ENCODE measurements at places on chromosomes 13 and 19.

GRCh38 chr19:575527-576506 is 3.4 kb downstream of the BSG start:
- peak; percentile 68 for DNase-seq

- DNase-seq: no peak
Measured at GRCh38 chr13:99119656-99120055, 81.0 kb upstream of the UBAC2 start.

DNA sequence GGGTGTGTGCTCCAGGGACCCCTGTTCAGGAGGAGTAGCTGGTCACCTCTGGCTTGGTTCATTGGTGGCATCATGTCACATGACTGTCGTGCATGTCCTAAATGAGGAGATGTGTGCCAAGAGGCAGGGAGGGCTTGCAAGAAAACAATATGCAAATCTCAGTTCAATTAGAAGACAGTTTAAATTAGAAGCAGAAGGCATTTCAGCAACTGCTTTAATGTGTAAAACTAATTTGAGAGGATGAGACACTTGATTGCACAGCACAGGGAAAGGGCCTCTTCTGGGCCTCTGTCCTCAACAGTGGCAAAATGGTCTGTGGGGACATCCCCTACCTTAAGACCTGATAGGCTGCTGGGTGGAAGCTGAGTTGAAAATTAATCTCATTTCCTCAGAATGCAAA is 54.6 kb downstream of the SPATA13 start:
- no peak for DNase-seq

GRCh38 chr13:20395061-20395916 is 130.4 kb downstream of the CRYL1 start:
- DNase-seq: no peak

DNA sequence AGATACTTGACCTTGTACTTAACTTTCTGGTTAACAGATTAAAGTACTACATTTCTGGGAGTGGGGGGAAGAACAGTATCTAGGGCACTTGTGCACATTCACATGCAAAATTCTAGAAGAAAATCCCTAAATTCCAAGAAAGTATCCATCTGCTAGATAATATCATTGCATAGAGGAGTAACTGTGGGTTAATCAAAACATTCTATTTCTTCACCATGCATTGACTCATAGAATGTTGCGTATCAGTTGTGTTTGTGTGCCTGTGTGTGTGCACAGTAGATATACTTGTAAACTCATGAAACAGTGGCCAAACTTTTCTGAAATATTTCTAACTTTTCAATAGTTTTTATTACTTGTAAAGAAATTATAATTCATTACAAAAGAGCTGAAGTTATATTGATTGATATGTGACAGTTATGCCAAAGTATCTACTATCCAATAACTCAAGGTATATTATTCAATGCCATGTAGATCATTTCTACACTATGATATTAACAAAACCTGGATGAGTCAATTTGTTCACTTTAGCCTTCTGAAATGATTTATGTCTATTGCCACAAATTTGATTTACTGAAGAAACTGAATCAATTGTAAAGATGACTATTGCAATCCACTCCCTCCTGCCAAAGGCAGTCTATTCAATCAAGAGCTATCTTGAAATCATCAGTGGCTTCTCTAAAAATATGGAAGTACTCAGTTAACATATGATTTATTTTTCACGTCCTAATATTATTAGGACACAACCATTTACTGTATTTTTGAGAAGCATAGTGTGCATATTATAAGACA is 756.7 kb upstream of the ARGLU1 start:
- DNase-seq: no peak

GRCh38 chr19:17450264-17451075 is 2.0 kb upstream of the TMEM221 start:
- no peak for DNase-seq

GRCh38 chr13:72180253-72180952 is 313.4 kb upstream of the DACH1 start:
- peak; percentile 92 for DNase-seq

DNA sequence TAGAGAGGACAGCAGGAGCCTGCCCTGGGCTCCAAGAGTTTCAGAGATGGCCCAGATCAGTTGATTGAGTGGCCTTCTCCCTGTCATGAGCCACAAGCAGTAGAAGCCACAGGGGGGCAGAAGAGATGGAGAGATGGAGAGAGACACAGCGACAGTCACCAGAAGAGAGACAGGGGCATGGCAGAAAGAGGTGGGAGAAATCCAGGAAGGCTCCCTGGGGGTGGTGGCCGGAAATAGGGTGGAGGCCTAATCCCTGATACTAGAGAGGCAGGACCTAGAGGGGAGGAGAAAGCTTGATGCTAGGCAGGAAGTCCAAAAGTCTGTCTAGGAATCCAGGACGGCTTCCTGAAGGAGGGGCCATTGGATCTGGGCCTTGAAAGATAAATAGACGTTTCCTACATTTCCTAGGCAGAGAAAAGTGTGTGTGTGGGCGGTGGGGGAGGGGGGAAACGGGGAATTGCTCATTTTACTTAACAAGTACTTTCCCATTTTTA is 9.6 kb upstream of the TPM4 start:
- peak; percentile 81 for DNase-seq

GRCh38 chr19:11699931-11700794 is 38.6 kb downstream of the ZNF823 start:
- DNase-seq: peak; percentile 31

DNA sequence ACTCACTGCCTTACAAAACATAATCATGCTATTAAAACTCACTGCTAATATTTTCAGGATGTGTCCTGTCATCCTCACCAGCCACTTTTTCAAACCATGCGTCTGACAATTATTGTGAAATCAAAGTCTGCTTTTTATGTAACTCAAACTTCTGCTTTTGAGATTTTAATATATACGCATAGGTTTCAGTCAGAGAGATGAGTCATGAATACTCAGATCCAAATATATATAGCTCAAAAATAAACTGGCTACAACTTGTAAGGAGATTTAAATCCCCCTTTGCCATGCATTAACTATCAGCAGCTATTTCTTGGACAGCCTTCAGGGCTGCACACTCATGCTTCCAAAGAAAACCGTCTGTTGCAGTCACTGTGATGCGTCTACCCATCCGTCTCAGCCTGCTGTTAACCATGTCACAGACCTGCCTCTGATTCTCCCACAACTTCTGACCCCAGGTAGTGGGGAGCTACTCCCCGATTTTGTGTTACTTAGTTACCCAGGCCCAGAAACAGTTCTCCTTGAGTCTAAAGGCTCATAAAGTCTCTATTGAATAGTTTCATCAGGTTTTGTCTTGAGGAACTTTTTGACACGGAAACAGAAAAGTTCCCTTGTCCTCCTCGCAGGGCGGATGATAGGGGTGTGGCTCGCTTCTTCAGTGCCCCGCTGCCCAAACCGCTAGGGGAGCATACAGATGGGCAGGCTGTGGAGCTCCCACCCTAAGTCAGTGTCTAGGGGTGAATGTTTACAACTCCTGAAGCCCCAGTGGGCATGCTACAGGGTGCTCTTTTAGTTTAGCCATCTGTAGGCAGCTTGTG is 33.8 kb upstream of the SGCG start:
- no peak for DNase-seq

DNA sequence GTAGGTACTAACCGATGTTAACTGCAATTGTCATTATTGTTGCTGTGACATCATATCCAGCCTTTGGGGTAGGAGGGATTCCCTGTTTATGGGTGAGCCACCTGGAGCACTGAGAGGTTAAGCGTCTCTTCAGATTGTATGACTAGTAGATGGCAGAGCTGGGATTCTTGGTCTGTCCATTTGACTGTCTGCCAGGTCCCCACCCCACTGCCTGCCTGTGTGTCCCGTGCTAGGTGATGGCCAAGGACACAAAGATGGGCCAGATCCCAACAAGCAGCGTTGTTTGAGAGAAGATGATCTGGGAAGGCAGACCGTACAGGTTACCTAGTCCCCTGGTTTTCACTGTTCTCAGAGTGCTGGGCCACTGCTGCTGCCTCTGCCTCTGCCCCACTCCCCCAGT is 16.6 kb downstream of the PPP2R1A start:
- no peak for DNase-seq

DNA sequence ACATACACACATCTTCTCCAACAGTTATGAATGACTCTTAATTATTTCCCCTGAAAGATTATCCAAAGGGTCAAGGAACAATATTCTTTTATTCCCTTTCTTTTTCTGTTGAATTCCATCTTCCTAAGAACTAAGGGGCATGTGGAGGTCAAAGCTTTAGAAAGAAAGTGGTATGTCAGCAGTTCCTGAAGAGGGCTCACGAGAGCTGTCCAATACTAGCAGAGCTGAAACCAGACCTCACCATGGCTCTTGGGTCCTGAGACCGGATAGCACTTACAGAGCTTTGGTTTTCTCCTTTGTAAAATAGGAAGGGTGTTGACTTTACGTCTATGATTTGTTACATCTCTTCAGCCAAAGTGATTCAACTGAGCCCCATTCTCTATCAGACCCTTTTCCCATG is 109.8 kb upstream of the FREM2 start:
- DNase-seq: peak; percentile 14

- DNase-seq: no peak
Measured at GRCh38 chr13:35884211-35884760, 246.9 kb downstream of the DCLK1 start.

GRCh38 chr13:50123862-50124535 is 108.8 kb downstream of the KCNRG start:
- DNase-seq: peak; percentile 78

DNA sequence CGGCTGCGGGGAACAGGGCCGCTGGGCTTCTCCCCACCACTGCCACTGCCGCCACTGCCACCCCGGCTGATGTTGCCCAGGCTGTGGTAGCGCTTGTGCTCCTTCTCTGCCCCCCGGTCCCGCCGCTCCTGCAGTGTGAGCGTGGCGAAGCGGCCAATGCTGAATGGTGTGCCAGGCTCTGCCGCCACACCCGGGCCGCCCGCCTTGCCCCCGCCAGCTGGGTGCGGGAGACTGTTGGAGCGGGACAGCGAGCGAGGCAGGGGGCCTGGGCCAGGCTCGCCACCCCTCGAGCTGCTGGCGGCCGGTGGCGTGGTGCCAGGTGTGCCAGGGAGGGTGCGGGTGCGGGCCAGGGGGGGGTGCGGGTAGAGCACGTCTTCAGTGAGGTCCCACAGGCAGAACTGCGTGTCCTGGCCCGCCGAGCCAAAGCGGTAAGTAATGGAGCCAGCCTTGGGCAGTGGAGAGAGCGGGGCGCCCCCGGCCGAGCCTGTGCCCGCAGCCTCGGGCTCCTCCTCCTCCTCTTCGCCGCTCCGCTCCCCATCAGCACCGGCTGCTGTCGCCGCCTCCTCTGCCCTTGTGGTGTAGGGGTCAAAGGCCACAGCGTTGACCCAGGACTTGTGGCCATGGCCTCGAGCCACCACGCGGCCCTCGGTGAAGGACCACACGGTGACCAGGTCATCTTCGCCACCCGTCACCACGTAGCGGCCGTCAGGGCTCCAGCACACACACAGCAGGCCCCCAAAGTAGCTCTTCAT is 3.7 kb upstream of the DMPK start:
- no peak for DNase-seq

DNA sequence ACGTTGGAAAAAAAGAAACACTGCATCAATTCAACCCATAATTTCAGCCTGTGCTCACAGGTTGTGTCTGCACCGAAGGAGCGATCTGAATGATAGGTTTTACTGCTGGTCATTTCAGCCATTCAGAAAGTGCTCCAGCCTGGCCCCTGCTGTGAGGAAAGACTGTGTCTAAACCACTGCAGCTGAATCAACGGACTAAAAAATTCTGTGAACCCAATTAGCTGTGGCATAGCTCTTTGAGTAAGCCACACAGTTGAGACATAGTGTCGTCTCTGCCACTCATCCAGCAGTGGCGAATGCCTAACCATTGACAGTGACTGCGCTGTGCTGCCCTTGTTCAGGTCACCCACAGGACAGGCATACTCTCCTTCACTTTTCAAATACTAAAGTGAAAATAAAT is 179.8 kb downstream of the COG6 start:
- no peak for DNase-seq

- DNase-seq: no peak
Measured at GRCh38 chr19:53068199-53068598, 23.7 kb downstream of the ERVV-2 start.

GRCh38 chr19:14022469-14022868 is 5.5 kb upstream of the RLN3 start:
- DNase-seq: peak; percentile 73

DNA sequence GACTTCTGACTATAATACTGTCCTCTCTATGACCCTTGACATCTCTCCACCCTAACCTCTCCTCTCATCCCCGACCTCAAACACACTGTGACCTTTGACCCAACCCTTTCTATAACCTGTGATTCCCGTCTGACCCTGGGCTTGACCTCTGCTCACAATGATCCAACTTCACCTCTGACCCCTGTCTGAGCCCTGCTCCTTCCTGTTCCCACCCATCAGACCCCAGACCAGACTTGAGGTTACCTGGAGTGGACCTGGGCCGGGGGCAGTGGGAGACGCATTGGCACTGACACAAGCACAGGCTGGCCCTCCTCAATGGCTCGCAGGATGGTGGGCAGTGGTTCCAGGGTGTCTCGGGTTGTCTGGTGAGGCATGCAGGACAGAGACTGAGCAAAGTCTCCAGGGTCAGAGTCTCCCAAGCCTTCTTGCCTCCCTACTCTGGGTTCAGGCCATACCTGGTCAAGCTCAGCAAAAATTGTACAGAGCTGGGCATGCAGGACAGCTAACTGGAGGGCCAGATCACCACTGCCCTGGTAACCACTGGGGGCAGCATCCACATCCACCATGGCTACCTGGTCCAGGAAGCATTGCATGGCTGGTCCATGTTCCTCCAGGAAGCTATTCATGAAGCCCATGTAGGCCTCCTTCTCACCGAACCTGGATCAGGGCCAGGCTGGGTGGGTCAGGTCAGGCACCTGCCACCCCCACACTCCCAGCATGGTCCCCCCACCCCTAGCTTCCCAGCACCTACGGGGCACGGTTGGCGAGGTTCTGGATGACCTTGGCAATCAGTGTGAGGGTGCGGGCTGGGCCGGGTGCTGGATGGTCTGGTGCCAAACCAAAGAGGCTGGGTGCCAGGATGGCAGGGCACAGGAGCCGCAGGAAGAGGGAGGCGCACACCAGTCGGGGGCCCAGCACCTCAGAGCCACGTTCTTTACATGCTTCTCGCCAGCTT is 4.4 kb upstream of the WIZ start:
- DNase-seq: no peak

- DNase-seq: peak; percentile 39
Measured at GRCh38 chr19:10431254-10431942, 11.1 kb downstream of the PDE4A start.

DNA sequence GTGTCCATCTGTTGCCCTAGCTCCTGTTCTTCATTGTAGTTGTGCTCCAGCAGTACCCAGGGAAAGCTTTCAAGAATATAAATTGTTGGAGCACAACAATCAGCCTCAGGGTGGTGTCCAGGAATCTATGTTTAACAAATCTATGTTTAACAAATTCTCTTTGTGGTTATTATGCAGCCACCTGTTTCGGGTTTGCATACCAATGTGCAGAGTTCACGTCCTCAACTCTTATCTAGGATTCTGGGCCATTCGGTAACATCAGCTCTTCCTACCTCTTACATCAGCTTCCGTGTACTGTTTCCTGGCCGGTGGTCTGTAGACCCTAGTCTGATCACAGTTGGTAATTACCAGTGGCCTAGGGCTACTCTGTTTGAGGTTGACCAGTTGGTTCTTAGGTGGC is 17.0 kb downstream of the MTUS2 start:
- DNase-seq: no peak
